GOT3 (cell line): ENCODE measurements at places on chromosomes 3 and 15.

DNA sequence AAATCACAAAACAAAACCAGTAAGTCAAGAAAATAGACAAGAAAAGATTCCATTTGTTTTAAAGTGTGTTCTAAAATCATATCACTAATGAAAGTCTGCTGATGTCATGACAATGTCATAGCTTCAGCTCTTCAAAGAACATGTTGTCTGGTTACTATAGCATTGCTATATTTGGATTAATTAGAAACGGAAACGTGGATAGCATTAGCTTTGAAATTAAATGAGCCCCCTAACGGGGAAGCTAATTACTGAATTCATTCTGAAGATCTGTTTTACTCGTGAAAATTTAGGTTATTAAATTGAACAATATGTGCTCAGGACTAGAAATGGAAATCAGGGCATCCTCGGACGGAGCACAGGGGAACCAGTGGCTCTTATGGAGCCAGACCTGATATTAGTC, 316.7 kb upstream of the AGTR1 start:
- no peak for DNase-seq

DNA sequence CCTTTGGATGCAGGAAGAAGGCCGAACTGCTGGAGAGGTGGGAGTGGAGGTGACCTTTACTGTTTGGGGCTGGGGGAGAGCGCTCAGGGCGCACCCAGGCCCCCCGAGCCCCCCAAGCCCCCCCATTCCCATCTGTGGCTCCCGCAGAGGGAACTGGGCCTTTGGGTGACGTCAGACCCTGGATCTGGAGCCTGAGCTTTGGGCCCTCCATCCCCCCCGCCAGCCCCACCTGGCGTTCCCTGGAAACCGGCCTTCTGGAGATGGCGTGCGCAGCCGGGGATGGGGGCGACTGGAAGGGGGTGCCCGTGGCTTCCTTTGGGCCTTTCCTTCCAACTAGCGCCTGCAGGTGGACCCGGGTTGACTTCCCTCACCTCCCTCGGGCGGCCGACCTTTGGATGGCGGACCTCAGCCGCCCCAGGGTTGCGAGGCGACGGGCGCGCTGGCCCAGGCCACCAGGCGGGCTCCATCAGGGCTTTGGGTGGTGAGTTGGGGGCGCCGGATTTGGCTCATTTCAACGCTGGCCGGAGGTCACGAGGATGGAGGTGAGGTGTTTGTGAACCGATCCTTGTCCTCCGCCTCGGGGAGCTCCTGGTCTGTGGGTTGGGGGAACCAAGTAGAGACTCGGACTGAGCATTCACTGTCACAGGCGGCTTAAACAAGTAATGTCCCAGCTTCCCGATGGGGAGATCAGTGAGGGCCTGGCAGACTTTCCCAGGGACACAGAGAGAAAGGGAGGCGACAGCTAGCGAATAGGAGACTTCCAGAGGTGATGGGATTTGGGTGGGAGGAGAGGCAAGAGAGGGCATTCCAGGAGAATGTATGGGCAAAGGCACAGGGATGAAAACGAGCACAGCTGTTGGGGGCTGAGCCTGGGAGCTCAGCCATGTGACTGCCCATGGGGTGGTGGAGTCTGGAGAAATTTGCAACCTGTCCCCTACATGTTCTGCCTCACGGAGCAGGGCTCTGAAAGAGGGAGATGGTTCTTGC, 709 bp downstream of the SCAMP5 start:
- DNase-seq: no peak

DNA sequence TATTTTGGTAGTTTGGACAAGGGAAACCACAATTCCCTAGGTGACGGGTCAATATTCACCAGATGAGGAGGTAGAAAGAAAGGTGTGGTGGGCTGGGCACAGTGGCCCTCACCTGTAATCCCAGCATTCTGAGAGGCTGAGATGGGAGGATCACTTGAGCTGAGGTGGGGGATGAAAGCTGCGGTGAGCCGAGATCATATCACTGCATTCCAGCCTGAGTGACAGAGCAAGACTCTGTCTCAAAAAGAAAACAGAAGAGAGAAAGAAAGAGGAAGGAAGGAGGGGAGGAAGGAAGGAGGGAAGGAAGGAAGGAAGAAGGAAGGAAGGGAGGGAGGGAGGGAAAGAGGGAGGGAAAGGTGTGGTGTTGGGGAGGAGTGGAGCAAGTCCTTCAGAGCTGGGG, 56.1 kb upstream of the RNF7 start:
- no peak for DNase-seq

DNA sequence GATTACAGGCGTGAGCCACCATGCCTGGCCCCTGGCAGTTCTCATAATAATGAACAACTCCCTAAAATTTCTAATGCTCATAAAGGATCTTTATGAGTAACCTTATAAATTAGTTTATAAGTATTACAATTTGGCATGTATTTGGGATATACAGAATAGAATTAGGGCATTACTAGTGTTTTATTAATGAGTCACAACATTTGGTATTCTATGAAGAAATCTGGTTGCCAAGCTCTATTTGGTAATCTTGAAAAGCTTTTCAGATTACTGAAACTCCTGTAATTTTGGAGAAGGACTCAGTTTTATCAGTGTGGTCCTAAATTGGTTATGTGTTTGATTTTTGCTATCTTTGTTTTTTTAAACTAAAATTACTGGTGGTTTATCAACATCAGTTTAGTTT, 45.8 kb downstream of the TM6SF1 start:
- DNase-seq: no peak

- no peak for DNase-seq
These were observed 145.8 kb upstream of the NECTIN3 start for GRCh38 chr3:110925798-110926197.

DNA sequence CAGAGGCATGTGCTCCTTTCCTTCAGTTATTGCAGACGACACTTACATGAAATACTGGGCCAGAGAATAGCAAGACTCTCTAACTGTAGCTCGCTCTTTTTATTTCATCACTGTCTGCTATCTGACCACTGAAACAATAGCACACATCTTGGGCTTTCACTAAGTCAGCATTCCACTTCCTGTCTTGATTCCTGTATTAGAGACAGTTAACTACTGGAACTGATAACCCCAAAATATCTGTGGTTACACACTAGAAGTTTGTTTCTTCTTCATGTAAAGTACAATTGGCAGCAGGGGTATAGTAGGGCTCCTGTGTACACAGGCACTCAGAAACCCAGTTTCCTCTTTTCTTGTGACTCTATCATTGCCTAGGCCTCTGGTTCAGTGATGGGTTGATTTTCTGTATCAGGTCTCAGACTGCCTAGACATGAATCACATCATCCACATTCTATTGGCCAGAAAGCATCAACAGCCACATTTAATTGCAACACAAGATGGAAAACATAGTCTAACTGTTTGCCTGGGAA, 230.2 kb upstream of the CD96 start:
- DNase-seq: no peak

- DNase-seq: no peak
These were observed 802.0 kb downstream of the TBL1XR1 start for GRCh38 chr3:176395240-176395639.

DNA sequence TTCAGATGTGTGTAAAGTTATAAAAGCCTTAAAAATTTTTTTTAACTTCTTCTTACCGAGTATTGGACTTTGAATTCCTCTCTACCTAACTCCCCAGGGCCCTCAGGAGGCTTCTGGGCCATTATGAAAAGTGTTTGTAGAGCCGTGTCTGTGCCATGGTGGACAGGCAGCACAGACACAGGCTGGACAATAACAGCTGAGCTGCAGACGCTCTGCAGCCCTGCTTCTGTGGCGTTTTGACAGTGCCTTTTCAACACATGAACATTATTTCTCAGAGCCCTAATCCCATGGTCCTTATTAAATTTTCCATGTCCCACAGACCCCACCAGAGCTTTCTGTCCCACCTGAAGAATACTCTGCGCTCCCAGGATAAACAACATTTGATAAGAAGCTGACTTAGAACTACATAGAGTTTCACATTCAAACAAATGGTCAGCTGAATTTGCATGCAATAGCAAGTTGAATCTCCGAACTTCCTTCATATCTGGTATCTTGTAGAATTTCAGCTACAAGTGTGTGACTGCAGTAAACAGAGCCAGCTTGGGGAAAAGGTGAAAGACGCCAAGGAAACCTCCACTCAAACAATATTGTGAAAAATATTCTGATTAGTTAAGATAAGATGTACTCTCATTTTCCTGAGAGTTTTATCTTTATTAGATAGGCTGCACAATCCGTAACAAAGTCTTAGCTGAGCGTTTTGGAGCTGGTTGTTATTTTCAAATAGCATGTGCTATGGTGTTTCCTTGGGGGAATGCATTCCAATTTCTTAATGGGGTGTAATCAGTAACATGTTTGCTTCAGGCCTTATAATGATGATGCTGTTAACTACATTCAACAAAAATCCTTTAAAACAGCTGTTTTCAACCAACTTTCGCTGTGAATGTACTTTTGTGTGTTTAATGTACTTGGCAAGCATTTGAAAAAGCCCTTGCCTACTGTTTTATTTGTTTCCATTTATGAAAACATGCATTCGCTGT, 378.2 kb downstream of the MECOM start:
- DNase-seq: no peak

GRCh38 chr15:77864211-77865105, 213.1 kb downstream of the TBC1D2B start:
- no peak for DNase-seq
